ENCODE measurements at places on chromosomes 1 and 21. TPM values are rescaled to one million over a fixed set of nuclear protein-coding genes. Genes with fewer than 3 reads are reported as not detected.

Gene NFASC
- 14.7 TPM for total RNA-seq

Gene TRIM63
- not detected for total RNA-seq

Gene MLLT11
- 3.2 TPM for total RNA-seq

Gene KRTAP19-3
- not detected for total RNA-seq

Gene SYCP1
- total RNA-seq, result not detected

Gene LYST
- 31.6 TPM for total RNA-seq
